ENCODE measurements at places on chromosomes 7 and 10.
A peak's percentile ranks its signal among the peaks of the same experiment; 100 is the strongest.

DNA sequence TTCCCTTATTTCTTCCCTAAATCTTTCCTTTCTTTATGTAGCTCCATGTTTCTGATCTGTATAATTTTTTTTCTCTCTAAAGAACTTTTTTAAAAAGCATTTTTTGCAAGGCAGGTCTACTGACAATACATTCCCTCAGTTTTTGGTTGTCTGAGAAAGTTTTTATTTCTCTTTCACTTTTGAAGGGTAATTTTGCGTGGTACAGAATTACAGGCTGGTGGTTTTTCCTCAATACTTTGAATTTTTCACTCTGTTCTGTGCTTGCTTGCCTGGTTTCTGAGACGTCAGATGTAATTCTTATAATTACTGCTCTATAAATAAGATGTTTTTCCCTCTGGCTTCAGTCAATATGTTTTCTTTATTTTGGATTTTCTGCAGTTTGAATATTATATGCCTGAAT lies 205.4 kb upstream of the VSTM2A start:
- no peak for DNase-seq

- peak; percentile 49 for DNase-seq
Observed at GRCh38 chr10:103470761-103471653, 8.0 kb downstream of the CALHM3 start.

GRCh38 chr10:117899181-117899683 lies 147.5 kb downstream of the RAB11FIP2 start:
- no peak for DNase-seq

DNA sequence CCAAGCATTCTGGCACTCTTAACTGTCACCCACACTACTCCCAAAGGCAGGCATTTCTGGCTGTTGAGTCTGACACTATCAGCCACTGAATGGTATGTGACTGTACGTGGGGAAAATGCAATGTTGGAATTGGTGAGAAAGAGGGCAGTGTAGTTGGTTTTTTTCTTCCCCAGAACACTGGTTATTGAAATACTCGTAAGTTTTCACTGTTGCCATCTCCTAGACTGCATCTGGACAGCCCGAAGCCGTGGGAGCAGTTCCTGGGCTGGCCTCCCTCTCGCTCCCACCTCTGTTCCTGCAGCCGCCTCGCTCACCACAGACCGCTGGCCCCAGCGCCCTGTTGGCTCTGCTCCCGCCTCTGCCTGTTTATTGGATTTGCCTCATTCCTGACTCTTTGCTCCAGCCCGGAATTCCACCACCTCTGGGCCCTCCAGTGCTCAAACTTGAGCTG lies 5.7 kb downstream of the PLCE1 start:
- DNase-seq: peak; percentile 54

GRCh38 chr7:116702046-116702785 lies 30.2 kb downstream of the MET start:
- no peak for DNase-seq

DNA sequence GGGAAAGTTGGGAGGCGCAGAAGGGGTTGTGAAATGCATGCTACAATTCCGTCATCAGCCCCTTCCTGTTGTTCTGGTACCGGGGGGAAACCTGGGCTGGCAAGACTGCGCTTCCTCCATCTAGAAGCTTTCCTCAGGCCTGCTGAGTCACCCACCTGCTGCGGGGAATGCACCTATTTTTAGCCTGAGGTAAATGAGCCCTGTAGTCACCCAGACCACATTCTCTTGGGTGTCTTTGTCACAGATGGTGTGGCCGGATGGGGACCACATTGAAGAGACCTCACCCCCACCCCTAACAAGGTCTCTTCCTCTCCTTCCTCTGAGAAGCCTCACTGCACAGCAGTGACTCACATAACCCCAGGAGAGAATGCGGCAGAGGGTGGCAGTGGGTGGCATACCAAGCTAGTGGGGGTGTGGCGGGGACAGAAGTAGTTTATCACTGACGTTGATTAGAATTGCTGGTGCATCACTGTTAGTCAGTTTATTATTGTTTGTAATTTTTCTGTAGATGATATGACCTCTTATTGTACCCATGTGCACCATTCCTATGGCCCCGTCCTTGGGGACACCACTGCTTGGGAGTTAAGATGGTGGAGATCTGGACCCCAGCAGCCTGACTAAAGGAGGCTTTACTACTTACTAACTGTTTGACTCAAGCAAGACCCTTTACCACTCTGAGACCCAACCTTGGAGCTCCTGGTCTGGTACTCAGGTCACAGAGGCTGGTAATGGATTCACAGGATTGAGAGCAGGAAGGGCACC lies 83.0 kb upstream of the DUSP5 start:
- DNase-seq: peak; percentile 61

DNA sequence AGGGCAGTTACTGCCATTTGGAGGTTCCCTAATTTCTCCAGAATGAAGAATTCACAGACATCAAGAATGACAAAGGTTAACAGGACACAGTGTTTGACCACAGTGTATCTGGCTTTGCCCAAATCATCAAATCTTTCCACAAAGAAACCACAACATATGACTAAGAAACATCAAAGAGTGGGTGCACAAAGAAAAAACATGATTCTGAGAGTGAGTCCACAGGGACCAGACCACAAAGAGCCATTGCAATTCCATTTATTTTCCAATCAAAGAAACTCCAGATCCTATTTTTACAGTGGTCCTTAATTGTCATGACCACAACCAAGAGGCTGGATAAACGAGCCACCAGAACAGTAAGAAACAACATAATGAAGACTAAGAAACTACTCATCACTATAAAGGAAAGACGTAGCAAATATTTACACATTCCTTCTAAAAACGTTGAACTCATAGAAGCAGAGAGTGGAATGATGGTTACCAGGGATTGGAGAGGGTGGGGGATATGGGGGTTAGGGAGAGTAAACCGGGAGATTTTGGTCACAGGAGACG lies 286.5 kb downstream of the DOCK4 start:
- DNase-seq: peak; percentile 51

GRCh38 chr10:110802551-110803238 lies 69.0 kb upstream of the PDCD4 start:
- DNase-seq: peak; percentile 68

DNA sequence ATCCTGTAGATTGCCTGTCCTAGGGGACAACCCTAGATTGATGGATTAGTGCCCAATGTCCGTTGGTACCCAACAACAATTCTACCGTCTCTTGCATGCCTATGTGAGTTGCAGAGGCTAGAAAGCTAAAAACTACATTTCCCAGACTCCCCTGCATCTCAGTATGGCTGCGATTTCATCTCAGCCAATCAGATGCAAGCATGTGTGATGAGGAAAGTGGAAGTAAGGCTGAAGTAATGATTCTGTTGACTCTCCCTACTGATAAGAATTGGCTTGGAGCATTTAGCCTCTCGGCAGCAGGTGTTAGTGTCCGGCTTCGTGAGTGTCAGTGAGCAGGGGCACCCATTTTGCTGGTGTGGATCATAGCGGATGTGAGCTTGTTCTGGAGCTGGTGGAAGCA lies 171.9 kb downstream of the FGFR2 start:
- DNase-seq: no peak

GRCh38 chr10:131724169-131724545 lies 176.7 kb upstream of the PPP2R2D start:
- DNase-seq: no peak

DNA sequence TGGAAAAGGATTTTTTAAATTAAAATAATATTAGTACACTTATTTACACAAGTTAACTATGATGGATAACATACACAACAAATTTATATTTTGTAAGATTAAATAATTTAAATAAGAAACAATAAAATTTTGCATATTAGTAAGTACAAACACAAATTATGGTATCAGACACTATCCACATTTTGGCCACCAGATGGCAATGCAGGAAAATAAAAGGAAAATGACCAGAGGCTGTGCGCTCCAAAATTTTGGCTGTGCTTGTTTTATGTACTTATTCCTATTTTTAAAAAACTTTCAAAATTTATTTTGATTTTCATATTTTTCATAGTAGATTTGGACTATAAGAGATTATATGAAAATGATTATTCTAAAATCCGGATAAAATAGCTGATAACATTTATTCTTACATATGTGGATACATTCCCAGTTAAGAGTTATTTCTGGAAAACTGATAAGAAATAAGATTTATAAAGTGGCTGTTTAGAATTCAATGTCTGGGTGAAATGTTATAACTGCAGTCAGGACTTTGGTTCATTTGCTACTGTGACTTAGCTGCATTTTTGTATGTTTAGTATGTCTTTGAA lies 274.7 kb upstream of the HGF start:
- DNase-seq: peak; percentile 56

DNA sequence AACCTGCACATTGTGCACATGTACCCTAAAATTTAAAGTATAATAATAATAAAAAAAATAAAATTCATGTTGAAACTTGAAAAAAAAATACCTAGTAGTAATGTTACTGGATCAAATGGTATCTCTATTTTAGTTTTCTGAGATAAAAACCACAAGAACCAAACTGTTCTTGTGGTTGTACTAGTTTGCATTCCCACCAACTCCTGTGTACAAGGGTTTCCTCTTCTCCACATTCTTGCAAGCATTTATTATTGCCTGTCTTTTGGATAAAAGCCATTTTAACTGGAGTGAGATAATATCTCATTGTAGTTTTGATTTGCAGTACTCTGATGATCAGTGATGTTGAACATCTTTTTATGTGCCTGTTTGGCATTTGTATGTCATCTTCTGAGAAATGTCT lies 177.7 kb downstream of the KIF20B start:
- DNase-seq: no peak

DNA sequence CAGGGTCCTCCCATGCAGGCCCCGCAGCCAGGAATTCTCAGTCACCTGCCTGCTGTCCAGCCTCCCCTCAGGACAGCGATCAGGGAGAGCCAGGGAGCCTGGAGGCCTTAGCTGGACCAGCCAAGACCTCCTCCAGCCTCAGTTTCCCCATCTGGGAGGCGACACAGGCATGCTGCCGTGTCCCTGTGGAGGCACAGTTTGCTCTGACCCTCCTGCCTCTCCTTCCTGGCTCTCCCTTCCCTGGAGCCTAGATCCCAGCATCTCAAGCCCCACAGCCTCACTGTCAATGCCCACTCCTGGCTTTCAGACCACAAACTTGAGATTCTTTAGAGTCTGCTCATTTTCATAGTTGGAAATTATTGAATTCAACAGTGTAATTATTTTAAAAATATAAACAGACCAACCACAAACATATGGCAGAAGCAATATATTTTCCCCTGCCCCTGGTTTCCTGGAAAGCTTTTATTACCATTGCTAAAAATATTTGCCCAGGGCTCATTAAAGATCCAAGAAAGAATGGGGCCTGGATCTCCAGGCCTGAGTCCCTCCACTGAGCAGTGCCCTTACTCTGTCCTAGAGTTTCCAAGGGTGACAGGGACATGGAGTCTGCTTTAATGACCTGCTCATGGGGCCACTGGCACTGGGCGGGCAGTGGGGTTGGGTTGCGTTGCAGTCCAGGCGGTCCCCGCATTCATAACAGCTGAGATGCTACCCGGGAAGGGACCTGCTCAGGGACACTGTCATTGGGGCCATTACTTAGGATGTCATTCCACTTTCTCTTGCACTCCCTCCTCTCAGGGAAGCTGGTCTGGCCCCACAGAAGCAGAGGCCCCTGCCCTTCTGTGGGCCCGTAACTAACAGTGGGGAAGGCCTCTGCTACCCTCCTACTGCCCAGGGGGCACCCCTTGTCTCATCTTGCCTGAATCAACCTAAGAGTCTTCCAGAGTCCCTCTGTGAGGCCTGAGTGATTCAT lies 81.6 kb upstream of the CHST15 start:
- DNase-seq: no peak

DNA sequence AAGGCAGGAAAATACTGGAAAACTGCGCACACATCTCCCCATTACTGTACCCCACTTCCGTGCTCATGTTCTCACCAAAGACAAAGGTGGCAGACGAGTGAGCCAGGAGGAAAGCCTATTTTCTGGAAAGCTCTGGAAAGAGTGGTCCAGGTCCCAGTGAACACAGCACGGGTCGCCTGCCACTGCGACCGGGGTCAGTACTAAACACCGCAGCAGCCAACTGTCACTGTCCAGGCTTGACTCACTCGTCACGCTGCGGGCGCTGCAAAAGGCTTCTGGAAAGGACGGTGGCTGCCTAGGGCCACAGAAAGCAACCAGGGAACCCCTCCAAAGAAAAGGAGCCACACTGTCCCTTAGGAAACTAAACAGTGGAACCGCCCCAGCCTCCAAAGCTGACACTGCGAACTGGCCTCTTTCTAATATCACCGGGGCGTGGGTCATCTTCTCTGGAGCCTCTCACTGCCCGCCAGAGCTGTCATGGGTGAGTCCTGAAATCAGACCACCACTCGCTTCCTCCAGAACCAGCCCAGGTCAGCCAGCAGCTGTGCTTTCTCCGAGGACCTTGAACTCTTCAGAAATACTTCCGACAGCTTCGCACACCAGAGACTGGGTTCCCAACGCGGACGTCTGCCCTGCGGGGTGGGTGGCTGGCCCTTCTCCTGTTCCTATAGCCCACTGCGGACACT lies 4.0 kb downstream of the RADIL start:
- DNase-seq: no peak

Measured in fibroblast of skin of right biceps (primary cell).